GM04503 (cell line): ENCODE measurements at places on chromosomes 4 and X.

DNA sequence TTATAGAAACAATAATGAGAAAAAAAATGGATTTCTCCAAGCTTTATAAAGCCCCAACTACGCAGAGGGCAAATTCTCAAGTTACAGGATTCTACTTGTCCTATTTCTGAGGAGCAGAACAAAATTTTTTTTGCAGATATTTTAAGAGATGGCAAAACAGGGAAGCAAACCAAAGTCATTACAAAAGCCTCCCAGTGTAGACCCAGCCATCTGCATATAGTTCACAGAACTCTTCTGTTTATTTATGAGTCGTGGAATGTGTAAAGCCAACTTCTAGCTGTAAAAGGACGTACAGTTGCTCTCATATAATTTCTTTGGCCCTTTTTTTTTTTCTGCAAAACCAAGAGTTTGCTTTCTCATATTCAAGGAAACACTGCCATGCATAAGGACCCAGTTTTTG lies 120.4 kb downstream of the PCDH7 start:
- DNase-seq, result no peak

DNA sequence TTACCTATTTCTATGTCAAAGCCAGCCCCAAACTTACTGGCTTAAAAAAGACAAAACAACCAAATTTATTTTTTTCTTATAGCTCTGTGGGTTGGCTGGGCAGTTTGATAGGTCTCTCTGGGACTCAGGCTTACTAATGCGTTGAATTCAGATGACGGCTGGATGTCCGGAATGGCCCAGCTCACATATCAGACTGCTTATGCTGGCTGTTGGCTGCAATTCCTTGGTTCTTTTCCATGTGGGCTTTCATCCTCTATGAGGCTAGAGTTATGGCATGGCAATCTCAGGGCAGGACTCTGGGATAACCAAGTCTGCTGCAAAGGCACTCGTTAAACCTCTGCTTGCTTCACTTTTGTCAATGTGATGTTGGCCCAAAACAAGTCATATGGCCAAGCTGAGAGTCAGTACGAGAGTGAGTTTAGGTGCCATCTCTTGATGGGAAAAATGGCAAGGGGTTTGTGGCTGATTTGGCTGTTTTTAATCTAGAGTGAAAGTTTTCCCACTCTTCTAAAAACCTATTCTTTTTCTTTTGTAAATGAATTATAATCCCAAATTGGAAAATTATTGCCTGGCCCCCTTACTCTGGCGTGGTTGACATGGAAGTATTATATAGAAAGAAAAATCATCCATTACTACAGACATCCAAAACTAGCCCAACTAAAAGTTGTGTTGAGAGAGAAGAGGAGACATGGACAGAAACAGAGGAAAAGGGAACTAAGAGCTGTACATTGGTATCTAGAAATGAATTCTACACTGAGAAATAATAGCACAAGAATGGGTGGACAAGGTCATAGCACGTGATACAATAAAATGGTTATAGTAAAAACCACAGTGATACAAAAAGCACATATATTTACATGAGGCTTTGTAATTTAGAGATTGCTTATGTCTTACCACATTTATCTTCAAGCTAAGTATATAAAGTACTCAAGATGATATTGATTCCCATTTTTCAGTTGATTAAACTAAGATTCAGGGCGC lies 6.6 kb downstream of the PRIMPOL start:
- DNase-seq, result no peak

DNA sequence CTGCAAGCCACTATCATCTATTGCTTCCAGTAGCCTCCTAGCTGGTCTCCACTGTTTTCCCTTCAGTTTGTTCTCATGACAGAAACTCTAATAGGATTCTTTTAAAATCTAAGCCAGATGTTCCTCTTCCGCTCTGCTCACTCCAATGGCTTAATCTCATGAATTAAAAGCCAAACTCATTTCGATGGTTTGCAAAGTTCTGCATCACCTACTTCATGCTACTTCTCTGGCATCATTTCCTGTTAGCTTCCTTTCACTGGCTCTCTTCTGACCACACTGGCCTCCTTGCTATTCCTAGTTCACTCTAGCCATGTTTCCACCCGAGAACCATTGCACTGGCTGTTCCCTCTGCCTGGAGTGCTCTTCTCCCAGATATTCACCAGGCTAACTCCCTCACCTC lies 102.0 kb upstream of the LSM6 start:
- no peak for DNase-seq

DNA sequence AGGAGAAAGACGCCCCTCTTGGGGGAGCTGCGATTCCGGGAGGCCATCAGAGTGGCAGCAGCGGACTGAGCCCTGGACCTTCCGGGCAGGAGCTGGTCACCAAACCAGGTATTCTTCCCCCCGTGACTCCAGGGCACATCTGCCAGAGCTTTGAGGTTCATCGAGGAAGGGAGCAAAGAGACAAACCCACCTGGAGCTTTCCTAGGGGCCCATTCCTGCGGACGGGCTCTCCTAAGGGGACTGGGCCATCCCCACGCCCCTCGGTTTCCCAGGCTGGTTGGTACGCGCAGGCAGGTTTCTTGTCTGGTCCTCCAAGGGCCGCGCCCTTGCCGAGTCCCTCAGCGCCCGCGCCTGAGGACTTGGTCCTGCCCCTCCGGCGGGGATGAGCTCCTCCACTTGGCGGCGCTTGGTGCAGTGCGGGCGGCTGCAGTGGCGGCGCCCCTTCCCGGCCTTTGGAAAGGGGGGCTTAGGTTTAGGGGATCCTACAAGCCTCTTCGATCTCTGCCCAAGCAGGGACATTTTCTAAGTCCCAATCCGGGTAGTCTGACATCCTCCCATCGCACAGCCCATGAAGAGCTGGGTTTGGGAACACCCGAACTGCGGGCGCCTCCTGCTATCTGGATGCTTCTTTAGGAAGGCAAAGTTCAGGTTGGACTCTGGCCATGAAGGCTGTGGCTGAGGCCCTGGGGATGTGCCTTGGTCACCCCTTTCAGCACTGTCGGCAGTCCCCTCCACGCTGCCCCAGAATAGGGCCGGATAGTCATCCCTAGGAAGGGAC lies 538 bp downstream of the STBD1 start:
- DNase-seq, result no peak

DNA sequence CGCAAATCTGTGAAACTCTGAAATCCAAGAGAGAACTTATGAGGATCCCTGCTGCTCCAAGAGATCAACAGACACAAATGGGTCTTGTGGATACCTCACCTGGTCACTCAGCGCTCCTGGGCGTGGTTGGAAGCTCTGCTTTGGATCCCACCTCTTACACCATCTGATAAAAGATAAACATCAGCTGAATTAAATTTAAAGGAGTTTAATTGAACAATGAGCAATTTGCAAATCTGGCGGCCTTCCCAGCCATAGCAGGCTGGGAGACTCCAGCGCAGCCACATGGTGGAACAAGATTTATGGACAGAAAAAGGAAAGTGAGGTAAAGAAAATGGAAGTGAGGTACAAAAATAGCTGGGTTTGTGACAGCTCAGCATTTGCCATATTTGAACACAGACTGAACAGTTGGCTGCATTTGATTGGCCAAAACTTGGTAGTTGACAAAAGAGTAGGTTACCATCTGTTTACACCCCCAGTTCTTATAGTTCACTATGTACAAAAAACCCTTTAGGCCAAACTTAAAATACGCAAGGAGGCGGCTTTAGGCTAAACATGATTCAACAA lies 437.3 kb upstream of the NDST3 start:
- no peak for DNase-seq

GRCh38 chrX:104112326-104112951 lies at the start of gene ZCCHC18:
ZCCHC18 (plus strand) TSS chrX:104112523; CDS start chrX:104114112, 1,589 bp downstream.
- DNase-seq, result no peak

- DNase-seq, result no peak
These were observed 304.1 kb upstream of the TECRL start for GRCh38 chr4:64713256-64713840.

- DNase-seq, result peak; percentile 13
These were observed 81.2 kb downstream of the SPRY1 start for GRCh38 chr4:123477711-123478209.

- no peak for DNase-seq
These were observed 519.6 kb downstream of the IQCM start for GRCh38 chr4:149296084-149296483.

DNA sequence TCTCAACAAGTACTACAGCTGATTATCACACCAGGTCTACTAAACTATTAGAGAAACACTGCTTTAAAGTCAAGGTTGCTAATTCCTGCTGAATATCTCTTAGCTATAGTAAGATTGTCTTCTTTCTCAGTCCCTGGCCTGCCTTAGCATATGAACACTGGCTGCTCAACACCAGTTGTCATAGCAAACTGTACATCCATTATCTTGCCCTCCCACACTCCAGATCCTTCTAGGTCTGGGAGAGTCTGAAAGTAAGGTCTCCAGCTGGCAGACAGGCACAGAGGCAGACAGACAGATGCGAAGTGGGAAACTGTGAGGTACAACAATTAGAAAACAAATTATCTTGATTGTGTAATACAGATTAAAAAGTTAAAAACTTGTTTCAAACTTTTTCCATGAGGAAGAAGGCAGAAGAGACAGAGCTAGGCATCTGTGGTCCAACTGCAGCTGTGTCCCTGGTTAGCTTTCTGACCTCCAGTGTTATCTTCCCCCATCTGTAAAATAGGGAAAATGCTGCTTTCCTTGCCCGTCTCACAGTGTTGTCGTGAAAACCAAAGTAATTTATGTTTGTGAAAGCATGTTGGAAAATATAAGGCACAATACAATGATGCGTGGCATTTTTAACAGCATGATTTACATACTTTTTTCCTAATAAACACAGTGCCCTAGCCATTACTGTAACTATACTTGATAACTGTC lies 133.8 kb downstream of the KLHL13 start:
- no peak for DNase-seq

- DNase-seq, result no peak
These were observed 21.7 kb upstream of the FAM156A start for GRCh38 chrX:52979993-52980392.

DNA sequence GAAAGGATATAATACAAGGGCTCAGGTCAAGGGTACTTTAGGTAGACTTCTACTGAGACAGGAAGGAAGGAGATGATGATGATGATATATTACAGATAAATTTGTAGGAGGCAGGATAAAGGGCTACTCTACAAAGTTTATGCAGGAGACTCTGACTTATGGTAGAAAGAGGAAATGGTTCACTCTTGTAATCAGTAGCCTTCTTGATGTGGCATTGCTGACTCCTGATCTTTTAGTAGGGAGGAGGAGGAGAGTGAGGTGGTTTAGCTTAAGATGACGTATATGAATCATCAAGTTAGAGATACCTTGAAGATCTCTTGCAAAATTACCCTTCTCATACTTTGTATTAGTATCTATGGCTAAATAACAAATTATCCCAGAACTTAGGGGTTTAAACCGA lies 4.7 kb downstream of the BLTP1 start:
- no peak for DNase-seq

- DNase-seq, result no peak
These were observed 4.9 kb upstream of the HAUS7 start for GRCh38 chrX:153475271-153475670.

DNA sequence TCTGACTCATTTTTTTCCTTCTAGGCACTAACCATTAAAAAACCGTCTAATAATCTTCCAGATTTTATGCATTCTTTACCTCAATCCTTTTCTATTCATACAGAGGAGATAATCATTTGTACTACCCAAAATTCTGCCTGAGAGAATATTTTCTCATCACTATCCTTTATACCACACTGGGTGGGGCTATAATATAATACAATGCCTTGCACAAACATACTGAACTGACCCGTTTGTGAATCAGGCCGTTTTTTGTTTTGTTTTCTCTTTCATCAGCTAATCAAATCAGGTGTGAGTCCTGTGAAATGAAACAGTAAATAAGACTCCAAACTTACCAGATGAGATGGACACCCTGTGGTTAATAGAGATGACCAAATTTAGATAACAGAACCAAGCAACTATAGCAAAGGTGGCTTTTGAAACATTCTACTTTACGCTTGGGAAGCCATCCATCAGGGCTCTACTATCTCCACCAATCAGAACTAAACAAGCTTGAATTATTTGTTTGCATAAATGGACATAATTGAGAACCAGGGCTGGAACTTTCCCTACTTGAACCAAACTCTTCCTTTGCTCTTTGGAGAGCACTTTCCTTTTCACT lies 573.0 kb downstream of the GABRG1 start:
- DNase-seq, result no peak

- no peak for DNase-seq
These were observed 290.5 kb downstream of the BMPR1B start for GRCh38 chr4:95048296-95048695.

- DNase-seq, result no peak
These were observed 35.0 kb downstream of the ACOX3 start for GRCh38 chr4:8405516-8405875.

- no peak for DNase-seq
These were observed 953.6 kb upstream of the AGA start for GRCh38 chr4:178395798-178396197.

DNA sequence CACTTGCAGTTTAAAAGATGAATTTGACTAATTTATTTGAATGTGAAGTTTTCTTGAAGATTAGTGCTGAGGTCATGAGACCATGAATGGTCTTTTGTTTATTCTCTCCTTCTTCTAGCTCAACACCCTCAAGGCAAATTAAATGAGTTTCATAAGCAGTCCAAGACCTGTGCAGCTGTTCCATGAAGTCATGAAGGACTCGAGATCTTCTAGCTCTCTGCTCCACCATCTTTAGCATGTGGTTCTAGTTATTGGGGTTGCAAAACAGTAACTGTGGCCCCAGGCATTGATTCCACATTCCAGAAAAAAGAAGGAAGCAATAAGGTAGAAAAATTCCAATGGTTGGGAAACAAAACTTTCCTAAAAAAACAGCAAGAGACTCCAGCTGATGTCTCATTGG lies 84.2 kb upstream of the HS3ST1 start:
- DNase-seq, result no peak

- DNase-seq, result no peak
These were observed 2.9 kb upstream of the USP53 start for GRCh38 chr4:119209586-119209985.

GRCh38 chr4:141851246-141851891 lies 215.0 kb downstream of the IL15 start:
- DNase-seq, result no peak

- no peak for DNase-seq
These were observed 160.0 kb upstream of the NHS start for GRCh38 chrX:17214962-17215361.

GRCh38 chr4:113657586-113658233 lies 103.8 kb downstream of the CAMK2D start:
- no peak for DNase-seq

GRCh38 chr4:17515445-17516407 lies 761 bp downstream of the CLRN2 start:
- no peak for DNase-seq

DNA sequence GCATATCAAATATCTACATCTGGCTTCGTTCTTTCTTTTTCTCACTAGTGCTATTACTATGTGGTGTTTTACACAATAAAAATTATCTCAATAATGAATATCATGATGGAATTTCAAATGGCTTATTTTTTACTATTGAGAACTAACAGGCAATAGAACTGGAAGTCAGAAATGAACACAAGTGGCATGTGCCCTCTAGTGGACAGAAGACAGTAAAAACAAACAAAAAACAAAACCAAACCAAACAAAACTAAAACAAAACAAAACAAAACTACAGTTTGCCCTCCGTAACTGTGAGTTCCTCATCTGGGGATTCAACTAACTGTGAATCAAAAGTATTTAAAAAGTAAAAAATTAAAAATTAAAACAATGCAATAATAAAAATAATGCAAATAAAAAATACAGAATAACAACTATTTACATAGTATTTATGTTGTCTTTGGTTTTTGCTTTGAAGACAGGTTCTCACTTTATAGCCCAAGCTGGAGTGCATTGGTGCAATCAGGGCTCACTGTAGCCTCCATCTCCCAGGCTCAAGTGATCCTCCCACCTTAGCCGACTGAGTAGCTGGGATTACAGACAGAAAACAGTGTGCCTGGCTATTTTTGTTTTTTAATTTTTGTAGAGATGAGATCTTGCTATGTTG lies 195.6 kb upstream of the TACR3 start:
- DNase-seq, result no peak

- DNase-seq, result no peak
These were observed 73.1 kb downstream of the CC2D2A start for GRCh38 chr4:15542760-15543159.
